ENCODE measurements at places on chromosomes 12 and 14.

- no peak for DNase-seq
These were observed 750 bp downstream of the CS start for GRCh38 chr12:56299308-56299852.

GRCh38 chr12:91627225-91627624 is 444.6 kb upstream of the DCN start:
- DNase-seq, result no peak

GRCh38 chr14:101915871-101916815 is 48.2 kb upstream of the DYNC1H1 start:
- no peak for DNase-seq

DNA sequence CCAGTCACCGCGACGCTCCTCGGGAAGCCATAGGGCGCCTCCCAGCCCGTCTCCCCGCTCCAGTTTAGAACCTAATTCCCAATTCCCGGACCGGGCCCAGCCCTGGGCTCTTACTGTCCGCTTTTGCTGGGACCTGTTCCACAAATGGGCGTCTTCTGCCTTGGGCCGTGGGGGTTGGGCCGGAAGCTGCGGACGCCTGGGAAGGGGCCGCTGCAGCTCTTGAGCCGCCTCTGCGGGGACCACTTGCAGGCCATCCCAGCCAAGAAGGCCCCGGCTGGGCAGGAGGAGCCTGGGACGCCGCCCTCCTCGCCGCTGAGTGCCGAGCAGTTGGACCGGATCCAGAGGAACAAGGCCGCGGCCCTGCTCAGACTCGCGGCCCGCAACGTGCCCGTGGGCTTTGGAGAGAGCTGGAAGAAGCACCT is 797 bp downstream of the UNG start:
- DNase-seq, result no peak

DNA sequence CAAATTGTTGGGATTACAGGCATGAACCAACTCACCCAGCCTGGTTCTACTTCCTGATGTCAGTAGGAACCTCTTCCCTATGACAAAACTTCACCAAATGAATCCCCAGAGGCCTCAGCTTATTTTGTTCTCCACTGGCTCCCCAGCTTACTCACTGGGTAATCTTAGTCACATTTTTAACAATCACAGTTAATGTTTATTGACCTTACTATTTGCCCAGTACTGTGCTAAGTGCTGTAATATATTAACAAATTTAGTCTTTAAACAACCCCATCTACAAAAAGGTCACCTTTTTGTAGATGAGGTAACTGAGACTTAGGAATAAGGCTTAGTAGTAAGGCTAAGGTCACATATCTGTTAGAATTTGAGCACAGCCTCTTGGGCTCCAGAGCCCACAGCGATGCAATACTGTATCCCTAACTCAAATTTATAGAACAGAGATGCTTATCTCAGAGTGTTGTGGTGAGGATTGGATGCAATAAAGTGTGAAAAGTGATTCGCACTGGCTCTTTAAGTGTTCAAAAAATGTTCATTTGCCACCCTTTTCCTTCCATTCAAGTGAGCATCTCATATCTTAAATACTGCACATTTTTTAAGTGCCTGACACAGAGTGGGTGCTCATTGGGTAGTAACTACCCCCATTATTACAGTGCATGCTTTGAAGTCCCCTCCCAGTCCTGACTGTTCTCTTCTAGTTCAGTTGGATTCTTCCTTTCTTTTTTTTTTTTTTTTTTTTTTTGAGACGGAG is 146.4 kb upstream of the ARHGAP5 start:
- no peak for DNase-seq

DNA sequence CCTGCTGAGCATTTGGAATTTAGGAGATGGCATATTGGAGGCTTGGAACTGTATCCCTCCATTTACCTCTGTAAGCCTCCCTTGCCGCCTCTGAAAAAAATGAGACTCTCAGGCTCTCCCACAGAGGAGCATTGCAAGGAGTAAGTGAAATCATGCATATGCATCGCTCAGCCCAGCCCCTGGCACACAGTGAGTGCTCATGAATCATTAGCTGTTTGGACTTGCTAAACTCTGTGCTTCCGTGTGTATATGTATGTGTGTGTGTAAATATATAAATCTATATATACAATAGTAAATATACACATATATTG is 17.1 kb upstream of the TBX3 start:
- DNase-seq, result no peak

DNA sequence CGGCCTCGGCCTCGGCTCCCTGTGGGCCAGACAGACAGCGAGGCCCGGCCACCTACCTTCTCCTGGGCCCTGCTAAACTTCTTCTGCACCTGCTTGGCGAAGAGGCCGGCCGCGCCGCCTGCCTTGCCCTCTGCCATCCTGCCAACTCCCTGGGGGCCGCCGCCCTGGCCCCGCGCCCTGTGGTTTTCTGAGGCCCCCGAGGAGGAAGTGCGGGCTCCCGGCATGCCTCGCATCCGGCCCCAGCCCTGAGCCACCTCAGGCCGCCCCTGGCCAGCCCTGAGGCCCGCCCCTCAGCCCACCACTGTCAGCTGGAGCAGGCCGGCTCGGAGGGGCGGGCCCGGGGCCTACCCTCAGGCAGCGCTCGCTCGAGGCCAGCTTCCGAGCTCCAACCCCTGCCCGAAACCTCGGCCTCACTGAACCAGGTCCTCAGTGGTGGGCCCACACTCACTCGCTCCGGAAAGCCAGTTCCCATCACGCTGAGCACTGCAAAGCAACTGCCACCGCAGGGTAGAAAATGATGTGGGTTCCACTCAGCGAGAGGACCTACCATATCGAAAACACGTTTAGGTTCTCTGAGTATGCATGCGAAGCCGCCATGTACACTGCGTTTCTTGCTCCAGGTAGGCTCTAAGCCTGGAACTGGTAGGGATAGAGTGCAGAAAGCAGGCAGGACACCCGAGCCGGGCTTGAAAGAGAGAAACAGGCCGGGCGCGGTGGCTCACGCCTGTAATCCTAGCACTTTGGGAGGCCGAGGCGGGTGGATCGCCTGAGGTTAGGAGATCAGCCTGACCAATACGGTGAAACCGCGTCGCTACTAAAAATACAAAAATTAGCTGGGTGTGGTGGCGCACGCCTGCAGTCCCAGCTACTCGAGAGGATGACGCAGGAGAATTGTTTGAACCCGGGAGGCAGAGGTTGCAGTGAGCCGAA is at the start of gene BIN2:
Gene BIN2, minus strand, starts transcription at position 209 of the 930 bp plus-strand sequence. Its CDS starts 72 bp downstream, at position 137.
- no peak for DNase-seq

DNA sequence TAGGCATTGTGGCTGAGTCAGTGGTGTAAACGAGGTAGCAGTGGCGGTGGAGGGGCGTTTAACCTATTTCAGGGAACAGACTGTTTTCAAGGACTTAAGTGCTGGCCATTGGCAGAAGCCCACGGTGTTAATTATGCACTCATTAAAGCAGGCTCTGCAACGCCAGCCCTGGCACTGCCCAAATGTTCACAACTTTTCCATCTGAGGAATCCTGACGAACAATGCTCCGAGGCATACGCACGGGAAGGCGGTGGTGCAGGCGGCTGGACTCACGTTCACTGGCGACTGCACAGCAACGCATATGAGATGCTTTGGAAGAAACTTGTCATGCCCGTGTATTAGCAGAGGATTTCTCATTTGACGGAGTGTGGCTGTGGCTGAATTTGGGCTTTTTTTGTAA is 70.6 kb upstream of the SLC24A4 start:
- peak; percentile 18 for DNase-seq
